B cell (primary cell): ENCODE measurements at places on chromosomes 1 and 21.
A peak's percentile ranks its signal among the peaks of the same experiment; 100 is the strongest.

DNA sequence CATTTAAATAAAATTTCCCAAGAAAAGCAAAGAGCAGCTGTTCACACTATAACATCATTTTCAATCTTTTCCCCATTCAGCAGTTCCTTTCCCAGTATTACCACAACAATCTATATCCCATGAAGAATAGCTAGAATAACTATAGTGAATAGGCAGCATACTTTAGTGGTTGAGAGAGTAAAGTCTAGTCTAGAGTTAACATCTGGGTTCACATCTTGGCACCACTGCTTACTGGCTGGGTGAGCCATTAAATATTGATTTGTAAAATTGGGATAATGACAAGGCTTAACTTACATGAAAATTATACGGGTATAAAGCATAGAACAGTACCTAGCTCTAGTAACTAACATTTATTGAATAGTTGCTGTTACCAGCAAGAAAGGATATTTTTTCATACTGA is 14.4 kb downstream of the S100PBP start:
- no peak for DNase-seq
- H3K27ac ChIP-seq: no peak overlapping the region
- no peaks in the 10 kb centered on the region for H3K4me1 ChIP-seq

DNA sequence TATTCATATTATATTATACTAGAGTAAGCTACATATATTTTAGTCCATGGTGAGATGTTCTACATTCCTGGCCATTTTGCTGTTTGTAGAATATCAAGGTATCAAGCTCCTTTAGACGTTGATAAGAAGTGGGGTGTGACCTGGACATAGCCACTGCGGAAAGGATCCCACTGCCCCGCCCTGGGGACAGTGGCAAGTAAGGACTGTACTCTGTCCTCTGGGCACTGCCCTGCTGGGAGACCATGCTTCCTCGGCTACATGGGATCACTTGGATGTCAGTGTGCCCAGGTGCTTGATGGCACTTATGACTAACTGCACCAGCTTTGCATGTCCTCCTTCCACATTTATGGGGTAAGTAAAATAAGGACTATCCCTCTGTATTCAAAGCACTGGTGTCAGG is 46.3 kb upstream of the NTPCR start:
- no peaks in the 10 kb centered on the region for H3K4me1 ChIP-seq
- no peak for DNase-seq
- no peaks in the 10 kb centered on the region for H3K27me3 ChIP-seq
- no peaks in the 10 kb centered on the region for H3K36me3 ChIP-seq

DNA sequence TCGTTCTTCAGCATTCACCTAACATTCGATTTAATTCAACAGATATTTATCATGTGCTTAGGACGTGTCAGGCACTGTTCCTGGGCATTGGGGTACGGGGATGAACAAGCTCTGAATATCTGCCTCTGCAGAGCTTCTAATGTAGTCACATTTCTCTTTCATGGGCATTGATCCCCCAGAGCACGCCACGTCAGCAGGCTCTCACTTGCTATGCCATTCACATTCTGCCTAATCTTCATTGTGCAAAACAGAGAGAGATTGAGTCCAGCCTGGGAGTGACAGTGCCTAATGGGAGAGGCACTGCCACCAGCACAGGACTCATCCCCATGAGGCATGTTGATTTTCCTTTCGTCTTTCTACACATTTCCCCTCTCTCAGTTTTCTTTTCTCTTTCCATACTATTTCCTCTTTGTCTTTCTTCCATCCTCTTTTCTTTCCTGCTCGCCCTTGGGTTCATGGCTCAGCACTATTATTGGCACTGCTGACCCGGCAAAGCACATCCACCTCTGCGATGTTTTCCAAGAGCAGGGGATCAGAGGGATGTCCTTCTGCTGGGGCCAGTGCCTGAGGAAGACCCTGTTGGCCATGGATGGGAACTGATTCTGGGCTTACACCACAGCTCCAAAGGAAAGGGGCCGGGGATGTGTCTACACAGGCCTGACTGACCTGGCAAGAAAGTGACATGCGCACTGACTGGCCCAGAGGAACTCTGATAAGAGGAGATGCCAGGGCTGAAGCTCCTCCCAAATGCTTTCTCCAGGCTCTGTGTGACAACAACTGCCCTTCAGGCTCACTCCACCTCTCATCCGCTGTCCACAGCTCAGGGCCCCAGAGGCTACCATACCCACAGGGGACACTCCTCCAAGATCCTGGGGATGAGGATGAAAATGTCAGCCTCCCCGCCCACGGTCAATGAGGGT is 195.9 kb downstream of the TOMM20 start:
- no peak overlapping the region for H3K27ac ChIP-seq
- H3K4me3 ChIP-seq: no peak overlapping the region
- H3K27me3 ChIP-seq: no peaks in the 10 kb centered on the region

DNA sequence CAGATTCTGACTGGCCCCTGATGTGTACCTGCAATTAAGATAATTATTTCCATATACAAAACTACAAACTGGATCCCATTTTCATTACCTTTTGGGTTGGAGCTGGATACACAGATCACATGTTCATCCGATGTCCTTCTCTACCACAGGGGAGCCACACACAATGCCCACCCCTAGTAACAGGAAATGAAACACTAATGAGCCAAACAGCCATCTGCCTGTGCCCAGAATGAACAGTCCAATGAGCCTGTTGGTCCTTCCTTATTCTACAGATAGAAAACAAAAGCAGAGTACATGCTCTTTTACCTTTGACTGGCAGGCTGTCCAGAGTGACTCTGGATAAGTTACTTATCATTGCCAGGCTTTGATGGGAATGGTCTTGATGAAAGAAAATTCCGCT is 68.6 kb downstream of the SIPA1L2 start:
- H3K36me3 ChIP-seq: no peaks in the 10 kb centered on the region
- H3K4me1 ChIP-seq: peaks cover 5% of the 10 kb centered on the region
- no peak for DNase-seq
- no peak overlapping the region for H3K27ac ChIP-seq
- no peak overlapping the region for H3K4me3 ChIP-seq

- H3K36me3 ChIP-seq: no peaks in the 10 kb centered on the region
- no peaks in the 10 kb centered on the region for H3K4me1 ChIP-seq
- no peak for DNase-seq
- no peak overlapping the region for H3K4me3 ChIP-seq
Observed at GRCh38 chr1:71463144-71463543, 382.3 kb upstream of the ZRANB2 start.

- H3K36me3 ChIP-seq: no peaks in the 10 kb centered on the region
- H3K27ac ChIP-seq: no peak overlapping the region
- peaks cover 7% of the 10 kb centered on the region for H3K27me3 ChIP-seq
- DNase-seq: no peak
- H3K4me1 ChIP-seq: peaks cover 21% of the 10 kb centered on the region
- no peak overlapping the region for H3K4me3 ChIP-seq
Observed at GRCh38 chr1:156081917-156082308, 352 bp downstream of the MEX3A start.

DNA sequence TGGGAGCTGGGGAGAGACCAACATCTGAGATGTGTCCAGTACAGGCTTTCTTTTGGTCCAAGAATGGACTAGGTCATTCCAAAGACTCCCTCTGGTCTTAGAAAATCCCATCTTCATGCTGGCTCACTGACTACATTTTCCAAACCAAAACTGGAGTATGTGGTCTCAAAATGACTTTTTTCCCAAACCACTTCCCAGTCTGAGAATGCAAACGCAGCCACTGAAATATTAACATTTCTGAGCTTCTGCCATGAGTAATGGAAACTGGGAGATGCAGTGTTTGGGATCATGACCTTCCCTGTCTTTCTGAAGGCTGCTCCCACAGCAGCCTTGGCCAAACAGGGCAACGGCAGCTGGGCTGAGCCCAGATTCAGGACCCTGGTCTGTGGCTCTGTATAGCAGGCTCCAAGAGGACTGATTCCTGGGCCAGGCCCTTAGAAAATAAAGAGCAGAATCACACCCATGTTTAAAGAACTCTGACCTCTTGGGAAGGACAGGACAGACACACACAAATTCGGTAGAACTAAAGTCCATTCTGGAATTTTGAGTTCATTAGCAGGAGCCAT is 62.1 kb upstream of the CNTN2 start:
- no peaks in the 10 kb centered on the region for H3K36me3 ChIP-seq
- peaks cover 2% of the 10 kb centered on the region for H3K27me3 ChIP-seq
- peaks cover 26% of the 10 kb centered on the region for H3K4me1 ChIP-seq

DNA sequence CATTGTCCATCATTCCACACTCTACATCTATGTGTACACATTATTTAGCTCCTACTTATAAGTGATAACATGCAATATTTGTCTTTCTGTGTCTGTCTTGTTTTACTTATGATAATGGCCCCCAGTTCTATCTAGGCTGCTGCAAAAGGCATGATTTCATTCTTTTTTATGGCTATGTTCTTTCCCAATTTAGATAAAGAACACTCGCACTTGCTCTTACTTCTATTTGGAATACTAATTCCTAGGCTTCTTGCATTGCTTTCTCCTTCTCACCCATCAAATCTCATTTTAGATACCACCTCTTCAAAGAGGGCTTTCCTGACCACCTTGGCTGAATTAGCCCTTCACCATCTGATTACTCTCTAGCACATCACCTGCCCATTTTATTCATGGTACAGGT is 3.0 kb upstream of the RGS4 start:
- H3K27me3 ChIP-seq: peaks cover 17% of the 10 kb centered on the region
- no peak overlapping the region for H3K27ac ChIP-seq
- no peak for DNase-seq

DNA sequence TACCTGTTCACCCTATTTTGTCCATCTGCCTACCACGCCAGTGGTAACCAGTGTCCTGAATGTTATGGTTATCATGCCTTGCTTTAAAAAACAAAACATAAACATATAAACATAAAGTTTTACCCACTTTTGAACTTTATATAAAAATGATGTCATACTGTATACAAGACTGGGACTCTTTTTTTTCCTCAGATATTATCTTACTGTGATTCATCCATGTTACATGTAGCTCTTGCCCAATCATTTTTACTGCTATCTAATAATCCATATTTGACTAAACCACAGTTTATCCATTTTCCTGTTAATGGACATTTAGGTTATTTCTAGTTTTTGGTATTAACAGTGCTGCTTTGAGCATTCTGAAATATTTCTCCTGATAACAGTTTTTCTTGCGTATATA is 78.8 kb downstream of the GPR161 start:
- H3K4me1 ChIP-seq: peaks cover 7% of the 10 kb centered on the region
- H3K27me3 ChIP-seq: no peaks in the 10 kb centered on the region
- H3K27ac ChIP-seq: no peak overlapping the region
- H3K36me3 ChIP-seq: peaks cover 4% of the 10 kb centered on the region
- no peak overlapping the region for H3K4me3 ChIP-seq
- DNase-seq: no peak

DNA sequence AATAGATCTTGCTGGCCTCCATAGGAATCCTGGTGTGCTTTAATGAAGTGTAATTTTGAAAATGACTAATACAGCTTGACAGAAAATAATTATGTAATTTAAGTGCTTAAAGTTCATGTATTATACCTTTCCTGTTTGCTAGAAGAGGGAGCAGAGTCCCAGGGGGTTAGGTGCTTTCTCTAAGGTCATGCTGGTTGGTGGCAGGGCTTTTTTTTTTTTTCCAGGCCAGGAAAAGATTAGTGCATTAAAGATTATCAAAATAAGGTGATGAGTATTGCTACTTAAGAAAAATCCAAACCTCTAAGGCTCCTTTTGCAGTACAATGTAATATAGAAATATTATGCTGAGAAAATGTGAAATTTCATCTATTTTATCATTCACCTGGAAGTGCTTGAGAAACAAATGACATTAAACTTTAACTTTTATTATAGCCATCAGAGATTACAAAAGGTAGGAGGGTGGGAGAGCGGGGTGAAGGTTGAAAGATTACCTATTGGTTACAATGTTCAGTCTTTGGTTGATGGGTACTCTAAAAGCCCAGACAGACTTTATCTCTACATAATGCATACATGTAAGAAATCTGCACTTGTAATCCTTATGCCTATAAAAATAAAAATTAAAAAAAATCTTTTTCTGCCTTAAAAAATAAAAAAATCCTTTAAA is 110.8 kb downstream of the RABGAP1L start:
- H3K27ac ChIP-seq: no peak overlapping the region
- no peaks in the 10 kb centered on the region for H3K27me3 ChIP-seq
- DNase-seq: no peak
- peaks cover 10% of the 10 kb centered on the region for H3K4me1 ChIP-seq

DNA sequence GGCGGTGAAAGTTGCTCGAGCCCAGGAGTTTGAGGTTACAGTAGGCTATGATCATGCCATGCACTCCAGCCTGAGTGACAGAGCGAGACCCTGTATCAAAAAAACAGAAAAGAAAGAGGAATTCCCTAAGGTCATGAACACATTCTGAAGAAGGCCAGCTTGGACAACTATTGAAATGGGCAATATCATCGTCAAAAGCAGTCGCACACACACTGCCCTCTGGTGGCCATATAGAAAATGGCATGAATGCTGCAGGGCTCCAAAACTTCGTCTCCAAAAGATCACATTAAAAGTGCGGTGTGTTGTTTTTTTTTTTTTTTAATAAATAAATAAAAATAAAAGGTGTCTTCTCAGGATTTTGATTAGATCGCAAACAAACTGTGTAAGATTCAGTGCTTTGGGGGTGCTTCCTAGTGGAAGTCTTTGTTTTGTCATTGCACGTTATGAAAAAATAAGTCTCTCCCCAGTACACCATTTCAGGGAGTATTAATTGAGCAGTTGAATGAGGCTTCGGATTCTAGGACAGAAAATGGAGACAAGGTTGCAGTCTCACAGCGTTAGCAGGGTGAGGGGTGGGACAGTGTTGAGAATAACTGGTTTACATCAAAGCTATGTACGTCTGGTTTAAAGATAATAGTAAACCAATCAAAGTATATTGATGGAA is 87.5 kb upstream of the FMN2 start:
- DNase-seq: peak; percentile 11
- H3K27ac ChIP-seq: no peak overlapping the region
- H3K36me3 ChIP-seq: no peaks in the 10 kb centered on the region
- H3K4me1 ChIP-seq: no peaks in the 10 kb centered on the region
- no peaks in the 10 kb centered on the region for H3K27me3 ChIP-seq

DNA sequence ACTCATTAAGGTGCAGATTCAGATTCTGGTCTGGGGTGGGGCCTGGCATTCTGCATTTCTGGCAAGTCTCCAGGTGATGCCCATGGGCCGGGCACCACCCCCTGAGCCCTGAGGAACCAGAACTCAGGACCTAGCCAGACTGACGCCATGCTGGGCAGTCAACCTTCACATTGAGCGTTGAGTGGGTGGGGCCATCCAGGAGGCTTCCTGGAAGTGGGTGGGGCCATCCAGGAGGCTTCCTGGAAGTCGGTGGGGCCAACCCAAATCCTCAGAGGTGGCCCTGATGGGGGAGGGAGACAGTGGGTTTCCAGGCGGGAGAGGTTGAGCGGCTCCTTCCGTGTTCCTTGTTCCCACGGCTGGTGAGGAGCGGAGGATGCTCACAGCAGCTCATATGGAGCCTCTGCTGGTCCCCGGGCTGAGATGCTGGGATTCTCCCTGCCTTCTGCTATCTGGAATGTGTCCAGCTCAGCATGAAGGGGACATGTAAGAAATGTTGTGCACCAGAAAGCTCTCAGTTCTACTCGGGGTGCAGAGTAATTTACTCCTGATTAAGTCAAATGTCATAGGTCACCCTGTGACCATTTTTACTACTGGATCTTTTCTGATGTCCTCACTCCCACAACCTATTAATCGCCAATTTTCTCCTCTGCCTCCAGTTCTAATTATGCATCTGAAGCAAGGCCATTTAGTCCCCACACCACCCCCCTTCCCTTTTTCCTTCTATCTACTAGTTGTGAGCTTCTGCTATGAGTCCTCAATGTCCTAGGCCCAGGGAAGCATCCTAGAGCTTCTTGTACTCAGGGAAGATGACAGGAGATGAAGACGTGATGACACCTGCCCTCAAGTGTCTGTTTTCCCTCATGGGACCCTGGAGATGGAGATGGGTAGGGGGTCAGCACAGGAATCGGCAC is 435.4 kb downstream of the PTPRU start:
- no peak for DNase-seq
- H3K27ac ChIP-seq: no peak overlapping the region
- no peaks in the 10 kb centered on the region for H3K4me1 ChIP-seq
- peaks cover 4% of the 10 kb centered on the region for H3K27me3 ChIP-seq
- H3K36me3 ChIP-seq: no peaks in the 10 kb centered on the region
